ENCODE measurements at places on chromosomes 5 and 9.

DNA sequence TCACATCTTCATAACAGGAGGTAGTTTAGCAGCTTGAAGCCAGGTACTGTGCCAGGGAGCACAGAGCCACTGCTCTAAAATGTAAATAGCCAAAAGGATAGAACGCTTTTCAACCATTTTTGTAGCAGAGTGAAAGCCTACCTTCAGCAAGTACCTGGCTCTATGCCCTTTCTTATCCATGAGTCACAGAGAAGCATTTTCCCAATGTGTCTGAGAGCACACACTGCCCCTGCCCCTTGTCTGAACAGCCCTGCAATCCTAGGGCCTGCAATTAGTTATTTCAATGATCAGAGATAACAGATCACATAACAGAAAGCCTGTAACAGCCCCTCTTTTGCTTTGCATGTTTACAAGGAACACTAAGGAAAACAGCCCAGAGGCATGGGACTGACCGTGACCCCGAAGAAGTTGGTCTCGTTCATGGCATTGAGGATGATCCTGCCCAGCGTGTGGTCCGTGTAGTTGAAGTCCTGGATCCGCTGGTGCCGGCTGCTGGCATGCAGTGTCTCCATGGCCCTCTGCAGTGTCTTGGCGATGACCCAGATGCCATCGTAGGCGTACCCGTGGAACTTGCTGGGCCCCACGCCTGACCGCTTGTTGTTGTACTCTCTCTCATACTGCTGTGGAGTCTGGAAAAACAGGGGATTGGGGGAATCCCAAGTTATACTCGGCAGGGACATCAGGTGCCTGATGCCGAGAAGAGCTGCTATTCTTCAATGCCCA lies 198.3 kb upstream of the TBC1D2 start:
- DNase-seq: no peak
- H3K4me1 ChIP-seq: no peaks in the 10 kb centered on the region
- H3K27me3 ChIP-seq: peaks cover 53% of the 10 kb centered on the region
- no peak overlapping the region for H3K27ac ChIP-seq
- H3K36me3 ChIP-seq: no peaks in the 10 kb centered on the region

DNA sequence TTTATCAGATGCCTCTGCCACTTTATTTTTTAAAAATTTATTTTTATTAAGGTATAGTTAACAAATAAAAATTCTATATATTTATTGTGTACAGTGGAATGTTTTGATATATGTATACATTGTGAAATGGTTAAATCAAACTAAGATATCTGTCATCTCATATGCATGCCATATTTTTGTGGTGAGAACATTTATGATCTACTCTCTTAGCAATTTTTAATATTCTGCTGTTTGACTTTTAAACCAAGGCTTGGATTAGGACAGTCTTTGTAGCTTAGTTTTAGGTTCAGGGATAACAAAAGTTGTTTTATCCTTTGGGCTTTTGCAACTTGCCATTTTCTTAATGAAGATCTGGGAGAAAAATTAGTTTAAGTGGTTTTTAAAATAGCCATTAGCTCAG lies 46.0 kb upstream of the CDKN2B start:
- H3K27ac ChIP-seq: no peak overlapping the region
- DNase-seq: no peak
- peaks cover 14% of the 10 kb centered on the region for H3K4me1 ChIP-seq
- no peaks in the 10 kb centered on the region for H3K27me3 ChIP-seq

GRCh38 chr9:124659099-124659659 lies 111.9 kb downstream of the NR6A1 start:
- peaks cover 7% of the 10 kb centered on the region for H3K4me1 ChIP-seq
- H3K36me3 ChIP-seq: no peaks in the 10 kb centered on the region
- H3K27me3 ChIP-seq: peaks cover 23% of the 10 kb centered on the region
- H3K27ac ChIP-seq: peak overlapping the region; percentile 33

DNA sequence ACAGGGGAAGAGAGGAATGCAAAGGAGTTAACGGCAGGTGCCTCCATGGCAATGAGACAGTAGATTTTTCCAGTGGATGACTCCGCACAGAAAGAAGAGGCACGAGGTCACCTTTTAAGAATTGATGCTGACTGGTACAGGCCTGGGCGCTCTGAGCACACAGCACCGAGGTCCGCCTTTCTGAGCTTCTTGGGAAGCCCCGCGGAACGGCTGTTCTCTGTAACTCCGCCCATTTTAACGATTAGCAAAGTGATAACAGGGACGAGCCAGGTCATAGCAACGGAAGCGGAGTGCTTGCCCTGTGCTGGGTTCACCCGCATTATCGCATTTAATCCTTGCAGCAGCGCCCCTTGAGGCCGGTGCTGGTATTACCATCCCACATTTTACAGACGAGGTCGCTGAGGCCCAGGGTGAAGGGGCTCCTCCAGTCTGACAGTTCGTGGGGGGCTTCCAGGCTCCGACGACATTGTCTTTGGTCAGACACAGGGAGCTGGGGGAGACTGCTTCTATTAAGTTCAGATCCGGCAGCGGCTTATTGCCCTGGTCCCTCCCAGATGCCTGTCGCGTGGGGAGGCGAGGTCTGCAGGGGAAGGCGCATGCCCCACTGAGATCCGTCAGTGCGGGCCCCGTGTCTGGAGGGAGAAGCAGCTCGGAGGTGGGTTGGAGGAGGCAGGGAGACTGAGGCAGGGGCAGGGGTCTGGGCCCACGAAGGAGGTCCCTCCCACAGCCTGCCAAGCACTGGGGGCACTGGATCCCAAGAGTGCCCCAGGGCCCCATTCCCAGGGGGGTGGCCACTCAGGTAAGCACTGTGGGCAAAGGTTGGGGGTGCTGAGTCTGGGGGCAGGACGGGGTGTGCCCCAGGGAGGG lies 22.3 kb upstream of the HMCN2 start:
- H3K27me3 ChIP-seq: no peaks in the 10 kb centered on the region
- H3K36me3 ChIP-seq: peaks cover 3% of the 10 kb centered on the region
- peak; percentile 81 for DNase-seq
- H3K4me1 ChIP-seq: peaks cover 15% of the 10 kb centered on the region
- H3K27ac ChIP-seq: no peak overlapping the region

GRCh38 chr5:100553209-100553608 lies 18.0 kb downstream of the FAM174A start:
- H3K36me3 ChIP-seq: no peaks in the 10 kb centered on the region
- no peak for DNase-seq
- peaks cover 22% of the 10 kb centered on the region for H3K4me1 ChIP-seq

DNA sequence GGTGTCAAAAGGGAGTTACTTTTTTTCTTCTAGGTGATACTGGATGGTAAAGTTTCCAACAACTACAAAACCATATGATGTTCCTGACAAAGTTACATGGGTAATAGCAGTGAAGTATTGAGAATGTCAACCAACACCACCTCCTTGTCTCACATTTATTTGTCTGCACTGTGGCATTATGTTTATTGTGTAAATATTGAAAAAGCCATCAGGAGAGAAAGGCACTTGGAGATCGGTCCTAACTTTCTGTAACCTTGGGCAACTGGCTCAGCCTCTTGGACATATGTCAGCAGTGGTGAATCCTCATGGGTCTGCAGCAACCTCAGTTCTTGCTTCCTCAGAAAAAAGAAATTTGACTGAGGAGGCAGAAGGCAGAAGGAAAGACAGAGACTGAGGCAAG lies 50.0 kb upstream of the ICE1 start:
- peaks cover 7% of the 10 kb centered on the region for H3K27me3 ChIP-seq
- no peaks in the 10 kb centered on the region for H3K4me1 ChIP-seq
- no peak overlapping the region for H3K4me3 ChIP-seq
- H3K27ac ChIP-seq: no peak overlapping the region

DNA sequence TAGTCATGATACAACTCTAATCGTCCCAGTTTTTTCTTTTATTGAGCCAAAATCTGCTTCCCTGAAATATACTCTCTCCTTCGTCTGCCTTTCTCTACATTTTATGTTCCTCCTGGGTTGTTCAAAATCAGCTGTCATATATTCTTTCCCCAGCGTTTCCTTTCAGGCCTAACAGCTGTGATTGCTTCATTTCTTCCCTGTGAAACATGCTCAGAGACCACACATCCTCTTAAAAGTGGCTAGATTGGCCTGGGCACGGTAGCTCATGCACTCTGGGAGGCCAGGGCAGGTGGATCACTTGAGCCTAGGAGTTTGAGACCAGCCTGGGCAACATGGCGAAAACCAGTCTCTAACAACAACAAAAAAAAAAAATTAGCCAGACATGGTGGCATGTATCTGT lies 25.1 kb downstream of the NFX1 start:
- H3K4me1 ChIP-seq: peaks cover 13% of the 10 kb centered on the region
- H3K4me3 ChIP-seq: no peak overlapping the region
- H3K27ac ChIP-seq: no peak overlapping the region
- DNase-seq: no peak

DNA sequence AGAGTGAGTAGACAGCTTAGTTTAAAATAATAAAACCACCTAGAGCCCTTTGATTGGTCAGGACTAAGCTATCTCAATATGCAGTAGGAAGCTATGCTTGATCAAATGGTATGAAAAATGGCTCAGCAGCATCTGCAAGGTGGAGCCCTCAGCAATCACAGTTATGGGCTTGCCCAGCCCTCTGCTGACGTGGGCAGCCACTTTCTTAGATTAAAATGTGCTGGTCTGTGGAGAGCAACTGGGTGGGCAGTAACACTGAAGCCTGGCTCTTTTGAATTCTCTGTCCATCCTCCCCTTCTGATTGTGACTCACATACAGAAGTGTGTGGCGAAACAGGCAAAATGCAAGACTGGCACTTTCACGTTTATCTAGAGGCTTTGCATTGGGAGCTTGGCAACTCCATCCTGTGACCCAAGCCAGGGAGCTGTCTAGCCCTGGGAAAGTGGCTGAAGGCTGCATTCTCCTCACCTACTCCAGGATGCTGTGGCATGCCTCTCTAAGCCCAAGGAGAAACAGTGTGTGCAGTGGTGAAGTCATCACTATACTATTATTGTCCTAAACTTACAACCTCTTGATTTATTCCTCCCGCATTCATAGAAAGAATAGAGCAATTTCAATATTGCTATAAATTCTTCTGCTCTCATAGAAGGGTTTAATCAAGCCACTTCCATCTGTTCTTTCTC lies 61.1 kb downstream of the MED10 start:
- H3K4me1 ChIP-seq: no peaks in the 10 kb centered on the region
- no peak for DNase-seq
- no peak overlapping the region for H3K4me3 ChIP-seq

DNA sequence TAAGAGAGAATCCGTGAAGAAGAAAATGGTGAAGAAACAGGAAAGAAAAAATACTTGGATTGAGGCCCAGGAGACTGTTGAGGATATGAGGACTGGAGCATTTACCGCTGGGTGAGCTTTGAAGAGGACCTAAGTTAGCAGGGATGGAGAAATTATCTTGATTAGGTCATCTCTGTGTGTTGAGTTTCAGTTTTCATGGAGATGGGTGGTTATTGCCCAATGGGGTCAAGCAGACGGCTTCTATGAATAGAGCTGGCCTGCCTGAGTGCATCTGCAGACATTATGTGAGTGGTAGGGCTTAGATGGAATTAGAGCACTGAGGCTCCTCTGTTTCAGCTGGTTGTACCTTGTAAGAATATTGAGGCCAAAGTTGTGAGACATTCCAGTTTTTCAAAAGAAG lies 245.4 kb upstream of the FBXL7 start:
- H3K4me1 ChIP-seq: no peaks in the 10 kb centered on the region
- H3K4me3 ChIP-seq: no peak overlapping the region
- no peaks in the 10 kb centered on the region for H3K36me3 ChIP-seq
- H3K27ac ChIP-seq: no peak overlapping the region

DNA sequence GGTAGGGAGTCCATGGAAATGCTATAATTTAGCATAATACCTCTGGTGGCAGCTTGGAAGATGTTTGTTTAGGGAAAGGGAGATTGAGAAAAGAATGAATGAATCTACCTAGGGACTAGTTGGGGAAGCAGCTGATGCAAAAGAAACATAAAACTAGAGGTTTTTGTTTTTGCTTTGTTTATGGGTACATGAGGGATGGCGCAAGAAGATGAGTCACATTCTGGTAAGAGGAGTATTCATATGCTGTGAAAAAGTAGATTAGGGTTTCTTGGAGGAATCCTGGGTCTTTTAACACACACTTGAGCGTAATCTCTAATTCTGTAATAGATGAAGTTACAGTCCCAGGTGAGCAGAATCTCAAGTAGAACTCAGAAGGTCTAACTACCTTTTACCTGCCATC lies 17.1 kb downstream of the C9orf43 start:
- H3K27me3 ChIP-seq: peaks cover 14% of the 10 kb centered on the region
- H3K4me3 ChIP-seq: no peak overlapping the region
- DNase-seq: no peak
- no peaks in the 10 kb centered on the region for H3K36me3 ChIP-seq
- no peak overlapping the region for H3K27ac ChIP-seq

DNA sequence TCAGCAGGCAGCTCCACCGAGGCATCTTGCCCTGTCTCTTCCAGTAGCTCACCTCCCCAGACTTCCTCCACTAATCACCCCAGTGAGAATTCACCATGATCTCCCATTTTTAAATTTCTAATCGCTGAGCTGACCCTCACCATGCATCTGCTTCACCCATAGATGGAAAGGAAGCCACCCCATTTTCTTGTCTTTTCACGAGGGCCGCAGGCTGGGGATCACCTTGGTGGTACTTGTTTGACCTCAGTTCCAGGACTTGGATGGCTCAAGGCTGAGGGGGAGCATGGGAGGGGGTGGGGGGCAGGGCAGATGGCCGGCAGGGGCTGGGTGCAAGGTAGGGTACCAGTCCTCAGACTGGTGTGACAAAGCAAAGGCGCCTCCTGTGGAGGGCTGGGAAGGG lies 3.6 kb downstream of the PROP1 start:
- H3K4me1 ChIP-seq: no peaks in the 10 kb centered on the region
- DNase-seq: no peak
- H3K4me3 ChIP-seq: no peak overlapping the region
- H3K27me3 ChIP-seq: peaks cover 43% of the 10 kb centered on the region
- no peak overlapping the region for H3K27ac ChIP-seq

GRCh38 chr5:132687995-132688394 lies 14.2 kb downstream of the IL4 start:
- peaks cover 19% of the 10 kb centered on the region for H3K4me1 ChIP-seq
- no peak overlapping the region for H3K4me3 ChIP-seq
- H3K27me3 ChIP-seq: no peaks in the 10 kb centered on the region
- no peaks in the 10 kb centered on the region for H3K36me3 ChIP-seq

GRCh38 chr5:40570408-40571129 lies 109.1 kb upstream of the PTGER4 start:
- H3K27ac ChIP-seq: no peak overlapping the region
- peaks cover 7% of the 10 kb centered on the region for H3K4me1 ChIP-seq
- H3K4me3 ChIP-seq: no peak overlapping the region
- H3K36me3 ChIP-seq: no peaks in the 10 kb centered on the region
- no peaks in the 10 kb centered on the region for H3K27me3 ChIP-seq
